ENCODE measurements at places on chromosomes 16 and 17. TPM values are rescaled to one million over a fixed set of nuclear protein-coding genes. Genes with fewer than 3 reads are reported as not detected.

The VWA3A gene
- not detected for total RNA-seq

The GUCY2D gene
- total RNA-seq = not detected

The RRAD gene
- 0.38 TPM for total RNA-seq

The BICDL2 gene
- total RNA-seq = 1.2 TPM

All from activated naive CD4-positive, alpha-beta T cell treated with anti-CD3 and anti-CD28 coated beads, Interleukin-2, amount 10 ng/mL, durations not matched to agents 5 hours and 36 hours (primary cell).